EL (cell line): ENCODE measurements at places on chromosomes 3 and 15.
A peak's percentile ranks its signal among the peaks of the same experiment; 100 is the strongest.

GRCh38 chr3:170992854-170993253 is 33.7 kb downstream of the SLC2A2 start:
- peak; percentile 51 for DNase-seq

GRCh38 chr3:35727179-35727578 is 87.9 kb downstream of the ARPP21 start:
- DNase-seq: no peak

- DNase-seq: no peak
Measured at GRCh38 chr3:118406562-118406961, 628.1 kb downstream of the IGSF11 start.

DNA sequence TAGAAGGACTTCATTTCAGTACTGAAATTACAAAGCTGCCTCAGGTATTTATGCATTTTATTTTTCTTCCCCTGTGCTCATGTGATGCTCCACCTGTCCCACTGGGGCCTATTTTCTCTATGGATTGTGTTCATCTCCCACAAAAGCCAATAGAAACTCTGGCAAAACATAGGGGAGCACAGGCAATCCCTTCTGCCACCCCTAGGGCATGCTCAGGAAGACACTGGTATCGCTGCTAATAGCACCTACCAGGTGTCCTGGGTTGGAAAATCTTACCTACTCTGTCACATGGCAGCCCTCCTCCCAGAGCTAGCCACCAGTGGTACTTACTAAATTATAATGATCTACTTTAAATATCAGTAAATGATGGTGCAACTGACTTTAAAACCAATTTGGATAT is 427.4 kb downstream of the FGF12 start:
- no peak for DNase-seq

DNA sequence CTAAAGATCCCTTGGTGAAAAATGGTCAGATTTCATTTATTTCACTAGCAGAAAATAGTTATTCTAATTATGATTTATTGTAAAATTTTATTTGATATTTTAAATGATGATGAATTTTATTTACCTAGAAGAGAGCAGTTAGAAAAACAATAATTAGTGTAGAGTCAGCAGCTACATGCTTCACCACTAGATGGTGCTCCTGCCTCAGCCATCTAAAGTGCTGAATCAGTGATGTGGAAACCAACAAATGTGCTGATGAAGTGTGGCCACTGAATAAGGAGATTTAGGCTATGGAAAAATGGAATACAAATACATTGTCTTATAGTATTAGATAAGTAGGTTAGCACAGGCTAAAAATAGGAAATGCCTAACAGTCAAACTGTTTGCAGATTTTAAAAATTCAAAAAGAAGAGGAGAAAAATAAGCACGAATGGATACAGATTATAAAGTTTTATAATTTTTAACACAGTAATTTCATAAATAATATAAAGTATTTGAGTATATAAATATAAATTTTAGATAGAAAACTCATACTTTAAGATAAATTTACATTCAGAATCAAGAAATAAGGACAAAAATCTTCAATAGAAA is 109.8 kb downstream of the PPP2R3A start:
- peak; percentile 75 for DNase-seq

DNA sequence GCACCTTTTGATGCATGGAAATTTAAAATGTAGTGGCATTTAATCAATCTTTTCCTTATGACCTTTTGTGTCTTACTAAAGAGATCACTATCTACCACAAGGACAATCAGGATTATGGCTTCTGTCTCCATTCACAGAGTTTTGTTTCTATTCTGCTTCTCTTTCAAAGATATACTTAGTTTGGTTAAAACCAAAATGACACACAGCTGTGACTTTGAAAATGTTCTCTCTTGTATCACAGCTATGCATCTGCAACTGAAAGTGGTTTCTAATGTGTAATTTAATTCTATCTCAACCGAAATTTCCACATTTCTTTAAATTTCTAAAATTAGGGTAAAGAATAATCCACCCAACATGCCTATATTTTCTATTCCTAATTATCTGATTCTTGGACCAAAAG is 27.7 kb downstream of the HLTF start:
- DNase-seq: no peak

- no peak for DNase-seq
Measured at GRCh38 chr15:78247911-78248310, 13.5 kb upstream of the ACSBG1 start.

DNA sequence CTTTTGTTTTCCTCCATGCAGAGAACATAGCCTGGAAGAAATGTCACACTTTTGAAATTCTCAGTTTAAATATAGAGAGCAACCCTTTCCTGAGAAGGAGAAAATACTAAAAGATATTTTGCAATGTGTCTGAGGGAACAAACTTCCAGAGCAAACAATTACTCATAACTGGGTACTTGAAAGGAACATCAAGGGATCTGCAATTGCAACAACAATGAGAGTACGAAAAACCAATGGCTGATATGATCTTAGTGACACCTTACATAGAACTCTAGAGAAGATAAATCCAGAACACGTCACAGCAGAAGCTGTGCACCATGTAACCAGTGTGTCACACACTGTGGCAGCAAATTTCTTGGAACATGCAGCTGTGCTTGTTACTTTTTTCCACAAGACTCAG is 14.6 kb upstream of the ARPP21 start:
- DNase-seq: no peak

GRCh38 chr15:78325092-78325843 is 14.9 kb upstream of the CRABP1 start:
- no peak for DNase-seq

DNA sequence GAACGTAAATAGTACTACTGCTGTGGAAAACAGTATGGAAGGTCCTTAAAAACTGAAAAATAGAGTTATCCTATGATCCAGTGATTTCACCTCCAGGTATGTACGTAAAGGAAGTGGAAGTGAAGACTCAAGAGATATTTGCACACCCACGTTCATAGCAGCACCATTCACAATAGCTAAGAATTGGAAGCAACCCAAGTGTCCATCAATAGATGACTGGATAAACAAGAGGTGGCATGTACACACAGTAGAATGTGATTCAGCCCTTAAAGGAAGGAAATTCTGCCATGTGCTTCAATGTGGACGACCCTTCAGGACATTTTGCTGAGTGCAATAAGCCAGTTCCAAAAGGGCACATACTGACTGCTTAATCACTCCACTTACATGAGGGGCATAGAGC is 188.3 kb downstream of the APBA2 start:
- no peak for DNase-seq

- DNase-seq: no peak
Measured at GRCh38 chr3:194194051-194194756, 58.3 kb downstream of the HES1 start.

GRCh38 chr3:52428151-52429005 is 16.5 kb downstream of the SEMA3G start:
- peak; percentile 71 for DNase-seq

GRCh38 chr3:39146083-39146501 is 7.3 kb downstream of the CSRNP1 start:
- no peak for DNase-seq

DNA sequence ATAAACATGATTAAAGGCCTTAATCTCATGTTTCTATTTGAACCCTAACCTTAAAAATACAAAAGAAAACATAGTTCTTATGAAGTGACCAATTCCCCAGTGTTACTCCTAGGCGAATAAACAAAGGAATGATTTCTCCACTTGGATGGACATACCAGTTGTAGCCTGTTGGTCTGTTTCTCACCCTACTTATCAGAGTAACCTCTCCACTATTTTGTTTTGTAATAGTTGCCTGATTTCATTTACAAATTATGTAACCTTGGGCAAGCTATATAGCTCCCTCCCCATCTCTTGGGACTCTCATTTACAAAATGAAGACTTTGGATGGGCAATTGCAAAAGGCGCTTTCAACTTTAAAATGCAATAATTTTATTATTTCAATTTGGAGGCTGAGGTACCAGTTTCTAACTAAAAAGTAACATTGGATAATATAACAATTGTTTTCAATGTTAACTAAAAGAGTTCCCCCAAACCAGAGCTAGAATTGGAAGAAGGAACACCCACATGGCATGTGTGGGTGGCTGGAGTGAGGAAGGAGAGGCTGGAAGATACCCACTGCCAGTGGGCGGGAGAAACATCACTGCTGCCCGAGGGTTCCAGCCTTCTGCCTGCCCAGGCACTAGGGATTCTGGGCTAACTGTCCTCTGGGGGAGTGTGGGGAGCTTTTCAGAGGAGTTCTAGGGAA is 74.2 kb downstream of the RFTN1 start:
- DNase-seq: no peak
